ENCODE measurements at places on chromosomes 4 and X.

DNA sequence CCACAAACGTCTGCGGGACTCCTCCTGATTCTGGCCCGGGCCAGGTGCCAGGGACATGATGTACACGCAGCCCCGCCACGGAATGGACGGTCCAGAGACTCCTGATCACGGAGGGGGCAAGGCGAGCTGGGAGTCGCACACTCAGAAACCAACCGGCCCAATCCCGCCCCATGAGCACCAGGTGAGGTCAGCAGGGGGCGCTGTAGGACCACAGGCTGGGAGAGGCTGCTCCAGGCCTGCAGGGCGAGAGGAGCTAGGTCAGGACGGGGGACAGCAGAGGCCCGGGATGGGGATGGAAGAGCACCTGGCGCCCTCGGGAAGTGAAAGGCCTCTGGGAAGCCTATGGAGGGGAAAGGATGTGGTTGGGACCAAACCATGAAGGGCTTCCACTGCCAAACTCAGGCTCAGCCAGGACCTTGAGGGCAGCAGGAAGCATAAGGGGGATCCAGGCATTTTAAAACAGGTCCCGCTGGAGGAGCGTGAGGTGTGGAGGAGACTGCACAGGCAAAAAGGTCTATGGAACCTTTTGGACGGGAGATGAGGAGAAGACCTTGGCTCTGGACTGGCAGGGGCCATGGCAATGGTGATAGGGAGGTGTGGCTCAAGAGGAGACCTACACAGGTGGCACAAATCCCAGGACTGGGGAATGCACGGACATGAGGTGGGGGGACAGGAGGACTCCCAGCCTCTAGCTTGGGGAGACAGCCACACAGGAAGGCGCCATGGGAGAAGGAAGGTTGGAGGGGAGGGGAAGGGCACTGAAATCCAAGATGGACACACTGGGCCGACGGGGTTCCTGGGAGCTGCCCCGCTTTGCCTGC, 79.2 kb downstream of the MTMR1 start:
- DNase-seq = peak; percentile 31

DNA sequence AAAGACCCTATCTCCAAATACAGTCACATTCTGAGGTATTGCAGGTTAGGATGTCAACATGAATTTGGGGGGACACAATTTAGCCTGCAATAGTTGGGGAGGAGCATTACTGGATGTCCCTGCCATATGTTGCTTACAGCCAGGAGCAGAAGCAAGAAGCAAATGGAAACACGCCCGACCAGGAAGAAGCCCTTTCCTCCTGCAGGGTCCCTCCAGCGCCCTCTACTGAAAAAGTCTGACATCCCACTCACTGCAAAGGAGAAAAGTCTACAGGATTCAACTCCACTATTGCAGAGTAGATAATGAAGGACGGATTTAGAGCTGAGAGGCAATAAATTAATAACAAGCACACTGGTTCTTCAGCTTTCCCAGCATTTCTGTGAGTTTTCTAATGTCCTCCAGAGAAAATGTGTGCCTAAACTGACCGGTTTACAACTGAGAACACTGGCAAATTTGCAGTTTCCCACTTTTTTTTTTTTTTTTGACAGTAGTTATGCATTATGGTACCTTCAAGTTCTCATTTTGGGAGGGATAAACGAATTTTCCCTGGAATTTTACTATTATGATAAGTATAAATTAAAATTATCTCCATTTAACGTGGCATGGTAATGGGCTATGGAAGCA, 31.7 kb downstream of the COQ2 start:
- peak; percentile 46 for DNase-seq

GRCh38 chr4:182179105-182179504, 64.1 kb upstream of the TENM3 start:
- DNase-seq = no peak

- no peak for DNase-seq
Observed at GRCh38 chr4:81455897-81456296, 15.8 kb downstream of the RASGEF1B start.

- DNase-seq = no peak
Observed at GRCh38 chr4:52873861-52874343, 11.8 kb downstream of the RASL11B start.

- no peak for DNase-seq
Observed at GRCh38 chr4:20752641-20753040, 52.4 kb downstream of the PACRGL start.

GRCh38 chrX:101219864-101220346, 319 bp downstream of the DRP2 start:
- DNase-seq = no peak

GRCh38 chr4:14967982-14968381, 34.3 kb upstream of the CPEB2 start:
- DNase-seq = no peak

- DNase-seq = no peak
Observed at GRCh38 chr4:151426513-151426912, 17.5 kb downstream of the FHIP1A start.

GRCh38 chr4:113445286-113445685, 316.3 kb downstream of the CAMK2D start:
- no peak for DNase-seq

DNA sequence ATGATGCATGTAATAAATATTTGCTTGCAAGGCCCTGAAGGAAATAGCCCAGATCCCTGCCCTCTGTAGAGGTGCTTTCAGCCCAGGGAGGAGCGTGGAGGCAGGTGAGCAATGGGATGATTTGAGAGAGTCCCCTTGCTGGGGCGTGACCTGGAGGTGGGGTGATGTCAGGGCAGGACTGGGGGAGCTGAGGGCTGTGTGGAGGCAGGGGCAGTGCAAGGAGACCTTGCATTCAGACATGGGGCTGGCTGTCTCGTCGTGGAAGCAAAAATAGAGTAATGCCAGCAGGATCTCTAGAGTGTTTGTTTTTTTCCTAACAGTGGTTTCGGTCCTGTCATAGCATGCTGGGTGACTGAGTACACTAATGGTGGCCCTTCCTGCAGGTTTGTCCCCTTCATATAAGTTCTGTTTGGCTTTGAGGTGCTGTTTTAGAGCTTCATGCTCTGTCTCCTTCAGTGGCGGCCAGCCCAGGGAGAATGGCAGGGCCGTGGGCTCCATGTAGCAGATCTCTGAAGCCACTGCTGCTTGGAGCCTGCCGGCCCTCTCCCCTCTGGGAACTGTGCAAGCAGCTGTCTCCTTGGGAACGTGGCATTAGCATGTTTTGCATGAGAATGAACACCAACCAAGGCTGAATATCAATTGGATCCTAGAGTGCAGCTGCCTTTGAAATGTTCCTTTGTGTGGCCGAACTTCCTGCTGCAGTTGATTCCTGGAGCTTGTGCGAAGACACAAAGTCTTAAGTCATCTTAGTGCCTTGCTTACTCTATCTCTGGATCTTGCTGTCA, 39.3 kb upstream of the CLDN34 start:
- no peak for DNase-seq

GRCh38 chr4:4819213-4819606, 40.3 kb upstream of the MSX1 start:
- DNase-seq = no peak

DNA sequence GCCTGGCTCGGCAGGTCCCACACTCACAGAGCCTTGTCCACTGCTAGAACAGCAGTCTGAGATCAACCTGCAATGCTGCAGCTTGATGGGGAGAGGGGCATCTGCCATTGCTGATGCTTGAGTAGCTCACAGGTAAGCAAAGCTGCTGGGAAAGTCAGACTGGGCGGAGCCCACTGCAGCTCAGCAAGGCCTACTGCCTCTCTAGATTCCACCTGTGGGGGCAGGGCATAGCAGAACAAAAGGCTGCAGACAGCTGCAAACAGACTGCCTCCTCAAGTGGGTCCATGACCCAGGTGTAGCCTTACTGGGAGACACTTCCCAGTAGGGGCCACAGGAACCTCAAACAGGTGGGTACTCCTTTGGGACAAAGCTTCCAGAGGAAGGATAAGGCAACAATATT, 110.6 kb upstream of the ADAMTS3 start:
- DNase-seq = no peak

- DNase-seq = no peak
Observed at GRCh38 chrX:103157496-103158316, 57.2 kb upstream of the BEX4 start.

- DNase-seq = no peak
Observed at GRCh38 chr4:151439320-151439719, 30.3 kb downstream of the FHIP1A start.

GRCh38 chr4:77151241-77151640, 5.8 kb upstream of the CCNG2 start:
- no peak for DNase-seq

GRCh38 chrX:100975212-100975611, 5.7 kb downstream of the ARL13A start:
- DNase-seq = no peak

DNA sequence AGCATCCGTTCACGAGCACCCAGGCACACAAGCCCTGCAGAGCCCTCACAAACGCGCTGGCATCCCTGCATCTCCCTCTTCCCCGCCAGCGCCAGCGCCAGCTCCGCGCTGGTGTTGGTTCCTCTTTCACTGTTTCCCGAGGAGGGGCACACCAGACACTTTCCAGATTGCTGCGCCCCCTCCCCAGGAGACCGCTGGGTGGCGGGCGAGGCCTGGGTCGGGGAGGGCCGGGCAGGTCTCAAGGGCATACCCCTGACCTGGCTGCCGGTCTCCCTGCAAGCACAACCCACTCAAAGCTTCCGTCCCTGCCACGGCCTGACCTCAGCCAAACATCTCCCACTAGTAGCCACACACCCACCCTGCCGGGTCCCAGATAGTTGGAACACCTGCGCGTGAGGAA, 2.2 kb upstream of the NKX1-1 start:
- no peak for DNase-seq

GRCh38 chr4:10808591-10808990, 124.0 kb upstream of the CLNK start:
- DNase-seq = no peak

- DNase-seq = no peak
Observed at GRCh38 chrX:118554511-118554910, 58.9 kb downstream of the DOCK11 start.

DNA sequence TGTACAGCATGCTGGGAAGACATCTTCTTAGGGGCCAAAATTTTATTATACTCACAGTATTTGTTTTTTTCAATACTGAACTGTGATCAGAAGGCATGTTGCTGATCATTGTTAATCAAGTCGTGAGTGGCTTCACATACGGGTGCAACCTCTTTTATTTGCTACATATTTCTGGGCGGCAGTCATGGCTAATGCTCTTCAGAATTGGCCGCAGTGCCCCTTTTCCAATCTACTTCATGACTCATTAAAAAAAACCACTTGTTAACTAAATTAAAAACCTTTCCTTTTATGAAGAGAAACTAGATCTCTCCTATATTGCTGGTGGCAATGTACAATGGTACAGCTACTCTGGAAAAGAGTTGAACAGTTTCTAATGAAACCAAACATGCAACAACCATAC, 101.5 kb upstream of the C1GALT1C1 start:
- no peak for DNase-seq

DNA sequence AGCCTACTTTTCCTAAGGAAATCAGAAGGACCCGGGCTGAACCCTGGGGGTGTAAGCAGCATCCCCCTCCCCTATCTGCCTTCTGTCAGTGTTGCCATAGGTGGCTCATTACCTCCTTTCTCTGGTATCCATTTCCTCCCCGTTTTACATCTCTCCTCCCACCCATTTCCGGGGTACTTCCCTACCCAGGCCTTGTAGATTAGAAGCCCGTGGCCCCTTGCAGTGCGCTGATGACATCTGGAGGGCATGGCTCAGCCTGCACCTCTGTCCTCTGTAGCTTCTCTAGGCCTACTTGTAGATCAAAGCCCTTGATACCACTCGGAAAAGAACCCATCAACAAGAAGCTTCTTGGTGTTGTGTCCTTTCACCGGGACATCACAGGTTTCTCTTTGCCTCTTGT, 71.8 kb downstream of the NBDY start:
- DNase-seq = no peak

GRCh38 chrX:13091111-13091765, 46.8 kb upstream of the FAM9C start:
- no peak for DNase-seq
